ENCODE measurements at places on chromosomes 11 and 22. TPM values are rescaled to one million over a fixed set of nuclear protein-coding genes. Genes with fewer than 3 reads are reported as not detected.

DNA sequence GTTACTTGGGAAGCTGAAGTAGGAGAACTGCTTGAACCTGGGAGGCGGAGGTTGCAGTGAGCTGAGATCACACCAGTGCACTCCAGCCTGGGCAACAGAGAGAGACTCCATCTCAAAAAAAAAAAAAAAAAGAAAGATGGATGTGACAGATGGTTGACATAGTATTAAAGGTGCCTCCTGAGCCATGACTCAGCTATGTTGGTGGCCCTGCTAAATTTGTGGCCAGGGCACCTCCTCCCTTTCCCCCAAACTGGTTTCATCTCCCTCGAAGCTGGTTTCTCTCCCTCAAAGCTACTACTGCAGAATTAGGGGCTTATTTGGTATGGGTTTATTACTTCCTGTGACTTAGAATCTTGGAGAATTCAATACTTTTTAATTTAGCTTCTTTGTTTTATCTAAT is 31.5 kb downstream of the SDHD start:
- no peaks in the 10 kb centered on the region for H3K27me3 ChIP-seq
- peaks cover 5% of the 10 kb centered on the region for H3K4me1 ChIP-seq
- no peak for DNase-seq
- no peak overlapping the region for H3K4me3 ChIP-seq
- H3K36me3 ChIP-seq: no peaks in the 10 kb centered on the region
- H3K27ac ChIP-seq: no peak overlapping the region

DNA sequence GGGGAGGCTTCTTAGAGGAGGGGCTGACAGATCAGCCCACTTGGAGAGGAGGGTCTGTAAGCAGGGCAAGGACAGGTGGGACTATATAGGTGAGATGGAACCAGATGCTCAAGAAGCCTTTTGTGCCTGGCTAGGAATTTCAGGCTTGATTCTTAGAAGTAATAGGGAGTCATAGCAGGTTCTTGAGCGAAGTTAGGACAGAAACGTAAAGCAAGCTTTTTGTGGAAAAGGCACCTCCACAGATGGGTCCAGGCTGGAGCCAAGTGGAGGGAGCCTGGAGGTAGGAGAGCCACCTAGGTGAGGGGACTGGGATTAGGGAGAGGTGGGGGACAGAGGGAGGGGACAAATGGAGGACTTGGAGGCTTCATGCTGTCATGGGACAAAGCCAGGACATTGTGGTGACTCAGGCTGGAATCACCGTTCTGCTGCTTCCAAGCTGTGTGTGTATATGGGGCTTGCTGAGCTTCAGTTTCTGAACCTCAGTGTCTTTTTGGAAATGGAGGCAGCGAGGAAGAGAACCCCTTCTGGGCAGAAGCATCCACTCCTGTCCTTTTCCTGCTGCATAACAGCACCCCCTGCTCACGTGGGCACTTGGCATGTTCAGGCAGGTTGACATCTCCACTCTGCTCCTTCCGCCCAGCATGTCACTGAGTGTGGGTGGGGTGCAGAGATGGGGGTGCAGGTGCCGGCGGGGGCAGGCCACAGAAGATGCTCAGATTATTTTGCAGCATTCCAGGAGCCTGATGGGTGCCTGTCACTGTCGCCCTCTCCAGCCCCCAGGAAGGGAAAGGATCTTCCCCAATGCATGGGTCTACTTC is 58.0 kb downstream of the MCM5 start:
- no peaks in the 10 kb centered on the region for H3K36me3 ChIP-seq
- H3K4me3 ChIP-seq: no peak overlapping the region
- no peak for DNase-seq
- H3K27ac ChIP-seq: no peak overlapping the region

- no peak overlapping the region for H3K4me3 ChIP-seq
- H3K4me1 ChIP-seq: peaks cover 12% of the 10 kb centered on the region
- peak; percentile 17 for DNase-seq
- peaks cover 21% of the 10 kb centered on the region for H3K27me3 ChIP-seq
These were observed 56.3 kb downstream of the RPS6KA4 start for GRCh38 chr11:64415286-64415685.

The OR51E2 gene
- total RNA-seq: not detected

- H3K36me3 ChIP-seq: no peaks in the 10 kb centered on the region
- H3K4me1 ChIP-seq: no peaks in the 10 kb centered on the region
- no peak overlapping the region for H3K4me3 ChIP-seq
- no peak for DNase-seq
These were observed 22.0 kb downstream of the COA4 start for GRCh38 chr11:73854680-73855079.

DNA sequence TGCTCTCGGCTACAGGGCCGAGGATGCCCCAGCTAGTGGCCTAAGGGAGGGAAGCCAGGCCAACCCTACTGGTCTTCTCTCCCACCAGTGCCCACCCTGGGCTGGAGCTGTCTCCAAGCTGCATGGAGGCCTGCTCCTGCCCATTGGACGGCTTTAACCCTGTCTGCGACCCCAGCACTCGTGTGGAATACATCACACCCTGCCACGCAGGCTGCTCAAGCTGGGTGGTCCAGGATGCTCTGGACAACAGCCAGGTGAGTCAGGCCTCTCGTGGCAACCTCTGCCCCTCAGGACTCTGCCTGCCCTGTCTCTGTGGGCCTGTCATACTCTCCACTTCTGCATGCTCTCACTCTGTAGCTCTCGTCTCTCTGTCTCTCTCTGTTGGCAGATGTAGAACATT is 44.1 kb upstream of the TPBGL start:
- H3K4me1 ChIP-seq: peaks cover 39% of the 10 kb centered on the region
- no peak overlapping the region for H3K27ac ChIP-seq
- no peak overlapping the region for H3K4me3 ChIP-seq

The SMIM38 gene
- total RNA-seq: not detected

DNA sequence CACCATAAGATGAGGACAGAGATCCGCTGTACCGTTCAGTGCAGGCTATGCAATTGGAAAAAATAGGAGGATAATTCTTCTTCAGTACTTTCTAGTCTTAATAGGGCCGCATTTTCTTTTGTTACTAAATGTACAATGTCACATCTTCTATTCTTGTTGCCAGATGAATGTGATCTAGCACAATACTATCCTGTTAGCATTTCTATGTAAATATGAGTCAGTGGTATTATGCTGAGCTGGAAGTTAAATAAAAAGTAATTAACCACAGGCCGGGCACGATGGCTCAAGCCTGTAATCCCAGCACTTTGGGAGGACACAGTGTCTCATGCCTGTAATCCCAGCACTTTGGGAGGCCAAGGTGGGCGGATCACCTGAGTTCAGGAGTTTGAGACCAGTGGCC is 24.4 kb upstream of the BIRC3 start:
- H3K4me3 ChIP-seq: no peak overlapping the region
- H3K27me3 ChIP-seq: no peaks in the 10 kb centered on the region
- no peaks in the 10 kb centered on the region for H3K4me1 ChIP-seq
- H3K36me3 ChIP-seq: no peaks in the 10 kb centered on the region
